Endodermal cell (in vitro differentiated cells): ENCODE measurements at places on chromosomes 5 and 9. TPM values are rescaled to one million over a fixed set of nuclear protein-coding genes. Genes with fewer than 3 reads are reported as not detected.

DNA sequence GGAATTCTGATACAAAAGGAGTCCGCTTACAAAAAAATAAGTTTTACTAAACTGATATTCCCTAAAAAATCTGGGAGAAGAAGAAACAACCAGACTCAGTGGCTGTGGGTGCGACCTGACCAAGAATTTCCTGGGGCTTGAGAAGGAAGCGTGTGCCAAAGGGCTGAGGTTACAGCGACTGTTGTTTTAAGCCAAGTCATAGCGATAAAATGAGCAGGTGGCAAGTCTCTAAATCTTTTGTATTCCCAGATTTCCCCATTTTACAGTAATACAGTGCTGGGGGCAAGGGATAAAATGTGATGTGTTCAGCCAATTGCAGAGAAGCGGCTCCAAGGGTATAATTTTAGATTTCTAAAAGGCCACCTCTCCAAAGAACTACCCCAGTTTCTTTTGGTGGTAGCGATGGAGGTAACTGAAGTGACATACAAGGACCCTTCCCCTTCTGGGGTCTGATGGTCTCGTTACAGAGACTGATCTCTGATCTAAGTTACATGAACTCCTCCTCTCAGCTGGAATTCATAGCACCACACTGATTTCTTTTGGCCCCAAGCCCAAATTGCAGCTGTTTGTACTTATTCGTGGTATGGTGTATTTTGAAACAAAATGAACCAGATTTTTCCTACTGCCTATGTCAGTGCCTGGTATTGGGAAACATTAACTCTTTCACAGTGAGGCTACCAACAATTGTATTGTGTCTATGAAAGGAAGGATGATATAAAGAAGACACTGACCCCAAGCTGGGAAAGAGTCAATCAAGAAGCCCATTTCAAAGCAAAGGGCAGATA is 41.6 kb downstream of the LPAR1 start:
- no peak for DNase-seq

- DNase-seq = no peak
Observed at GRCh38 chr5:15388866-15389265, 111.1 kb upstream of the FBXL7 start.

DNA sequence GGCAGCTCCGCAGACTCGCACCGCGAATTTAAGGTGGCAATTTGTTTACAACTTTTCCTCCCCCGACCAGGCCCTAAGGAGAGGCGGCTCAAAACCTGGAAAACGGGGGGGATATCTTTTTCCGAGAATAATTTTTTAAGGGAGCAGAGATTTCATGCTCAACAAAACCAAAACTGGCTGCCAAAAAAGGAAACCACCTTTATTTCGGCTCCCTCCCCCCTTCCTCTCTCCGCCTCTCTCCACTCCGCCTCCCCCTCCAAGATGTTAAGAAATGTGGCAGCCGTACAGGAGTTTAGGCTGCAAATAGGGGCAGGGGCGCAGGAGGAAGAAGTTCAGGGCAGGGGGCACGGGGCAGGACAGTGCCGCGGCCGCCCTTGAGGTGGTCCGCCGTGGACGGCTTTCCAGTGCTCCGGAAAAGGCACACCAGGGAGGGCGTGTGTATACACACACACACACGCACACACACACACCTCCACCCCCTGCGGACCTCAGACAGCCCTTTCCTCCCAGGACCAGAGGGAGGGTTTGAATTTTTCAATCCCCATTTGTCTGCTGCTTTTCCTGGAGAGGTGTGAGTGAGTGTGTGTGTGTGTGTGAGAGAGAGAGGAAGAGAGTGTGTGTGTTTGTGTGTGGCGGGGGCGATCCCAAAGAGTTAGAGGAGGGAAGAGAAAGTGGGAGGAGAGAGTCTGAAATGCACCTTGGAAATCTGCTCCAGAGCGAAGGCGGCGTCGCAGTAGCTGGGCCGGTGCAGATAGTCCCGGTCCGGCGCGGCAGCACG is 9.1 kb downstream of the PTCH1 start:
- DNase-seq = peak; percentile 83

DNA sequence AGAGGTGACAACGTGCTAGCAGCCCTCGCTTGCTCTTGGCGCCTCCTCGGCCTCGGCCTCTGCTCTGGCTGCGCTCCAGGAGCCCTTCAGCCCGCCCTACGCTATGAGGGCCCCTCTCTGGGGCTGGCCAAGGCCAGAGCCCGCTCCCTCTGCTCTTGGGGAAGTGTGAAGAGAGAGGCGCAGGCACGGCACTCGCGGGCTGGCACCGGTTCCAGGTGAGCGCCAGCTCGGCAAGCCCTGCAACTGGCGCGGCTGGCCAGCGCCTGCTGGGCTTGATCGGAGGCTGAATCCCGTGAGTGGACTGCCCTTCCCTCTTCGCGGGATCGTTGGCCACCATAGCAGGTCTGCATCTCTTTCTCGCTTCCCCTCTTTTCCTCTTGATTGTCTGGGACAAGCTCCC is 298.0 kb upstream of the PTPRD start:
- no peak for DNase-seq

DNA sequence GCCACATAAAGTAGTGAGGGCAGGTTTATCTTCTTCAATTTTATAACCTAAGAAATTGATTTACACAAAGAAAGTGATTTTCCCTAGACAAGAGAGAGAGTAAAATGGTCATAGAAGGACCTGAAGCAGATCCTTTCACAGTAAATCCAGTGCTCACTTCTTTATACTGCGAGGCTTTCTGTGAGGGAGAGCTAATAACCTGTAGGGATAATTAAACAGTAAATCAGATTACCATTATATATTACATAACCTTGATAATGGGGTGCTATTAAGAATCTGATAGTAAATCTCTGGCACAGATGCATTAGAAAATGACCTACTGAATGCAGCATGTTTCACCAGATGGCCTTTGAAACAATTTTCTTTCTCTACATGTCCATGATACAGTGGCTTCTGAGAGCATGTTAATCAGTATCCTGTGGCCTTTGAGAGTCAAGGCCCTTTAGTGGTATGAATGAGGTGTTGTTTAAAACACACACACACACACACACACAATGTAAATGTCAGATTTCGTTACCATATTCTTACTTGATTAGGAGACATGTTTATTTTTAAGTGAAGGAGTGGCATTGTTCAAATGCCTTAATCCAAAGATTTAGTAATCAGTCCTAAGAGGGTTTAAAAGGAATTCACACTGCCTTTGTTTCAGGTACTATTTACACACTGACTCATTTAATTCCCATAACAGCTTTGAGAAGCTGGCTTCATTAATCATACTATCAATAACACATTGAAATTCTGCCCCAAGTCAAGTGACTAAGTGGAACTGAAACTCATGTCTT is 124.7 kb downstream of the ALDH1A1 start:
- no peak for DNase-seq

DNA sequence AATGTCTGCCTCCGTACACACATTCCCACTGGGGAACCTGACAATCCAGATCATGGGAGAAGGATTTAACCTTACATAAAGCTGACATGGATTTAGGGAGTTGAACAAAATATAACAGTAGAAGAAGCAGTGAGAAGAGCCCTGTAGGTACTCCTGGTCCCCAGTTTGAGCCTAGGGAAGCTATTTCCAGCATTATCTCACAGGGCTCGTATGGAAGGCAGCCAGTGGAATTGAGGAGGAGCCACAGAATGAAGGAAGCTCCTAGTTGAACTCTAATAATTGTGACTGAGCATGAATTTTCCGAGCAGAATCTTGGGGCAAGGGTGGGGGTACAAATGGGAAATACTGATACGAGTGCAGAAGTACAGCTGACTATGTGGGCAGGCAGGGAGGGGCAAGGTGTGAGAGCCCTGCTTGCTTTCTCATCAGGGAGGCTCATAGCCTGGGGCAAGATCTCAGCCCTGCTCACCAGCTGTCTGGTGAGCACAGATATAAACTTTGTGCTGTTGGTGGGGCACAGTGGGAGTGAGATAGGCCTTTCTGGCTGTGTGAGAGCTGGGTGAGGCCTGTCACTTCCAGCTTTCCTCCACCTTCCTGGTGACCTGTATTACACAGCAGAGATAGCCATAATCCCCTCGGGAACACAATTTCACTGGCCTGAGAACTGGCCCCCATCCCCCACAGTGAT is 290.7 kb upstream of the IL12B start:
- DNase-seq = peak; percentile 76

DNA sequence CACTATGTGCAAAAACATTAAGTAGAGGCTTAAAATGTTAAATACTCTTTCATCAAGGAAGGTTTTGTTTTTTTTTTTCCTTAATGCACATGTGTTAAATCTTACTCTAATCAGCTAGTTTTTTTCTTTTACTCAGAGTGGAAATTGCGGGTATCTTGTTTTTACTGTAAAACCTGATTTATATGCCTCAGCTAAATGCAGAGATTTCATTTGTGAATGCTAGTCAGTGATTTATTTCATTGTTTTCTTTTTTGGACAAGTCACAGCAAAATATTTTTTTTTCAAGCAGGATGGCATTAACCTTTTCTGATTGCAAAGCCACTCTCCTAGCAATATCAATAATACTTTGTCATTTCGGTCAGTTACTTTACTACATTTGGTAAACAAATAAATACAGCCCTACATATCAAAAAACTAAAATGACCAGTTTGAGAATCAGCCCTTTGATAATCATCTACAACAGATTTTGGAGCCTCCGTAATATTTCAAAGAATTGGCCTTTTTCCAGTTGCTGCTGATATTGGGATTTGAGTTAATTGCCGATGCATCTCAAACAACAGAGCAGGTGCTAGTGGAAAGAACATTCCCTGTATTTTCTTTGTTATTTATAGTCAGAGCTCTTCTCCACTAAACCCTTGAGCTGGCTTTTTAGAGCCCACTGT is 579.2 kb upstream of the ZNF608 start:
- DNase-seq = no peak

DNA sequence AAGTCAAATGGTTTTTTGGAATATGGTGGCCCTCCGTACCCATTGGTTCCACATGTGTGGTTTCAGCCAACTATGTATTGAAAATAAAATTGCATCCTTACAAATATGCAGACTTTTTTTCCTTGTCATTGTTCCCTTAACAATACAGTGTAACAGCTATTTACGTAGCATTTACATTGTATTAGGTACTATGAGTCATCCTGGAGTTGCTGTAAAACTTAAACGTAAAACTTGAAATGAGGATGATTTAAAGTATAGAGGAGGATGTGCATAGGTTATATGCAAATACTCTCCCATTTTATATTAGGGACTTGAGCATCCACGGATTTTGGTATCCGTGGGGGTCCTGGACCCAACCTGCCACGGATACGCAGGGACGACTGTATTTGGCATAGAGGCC is 16.3 kb downstream of the SDHA start:
- DNase-seq = no peak

DNA sequence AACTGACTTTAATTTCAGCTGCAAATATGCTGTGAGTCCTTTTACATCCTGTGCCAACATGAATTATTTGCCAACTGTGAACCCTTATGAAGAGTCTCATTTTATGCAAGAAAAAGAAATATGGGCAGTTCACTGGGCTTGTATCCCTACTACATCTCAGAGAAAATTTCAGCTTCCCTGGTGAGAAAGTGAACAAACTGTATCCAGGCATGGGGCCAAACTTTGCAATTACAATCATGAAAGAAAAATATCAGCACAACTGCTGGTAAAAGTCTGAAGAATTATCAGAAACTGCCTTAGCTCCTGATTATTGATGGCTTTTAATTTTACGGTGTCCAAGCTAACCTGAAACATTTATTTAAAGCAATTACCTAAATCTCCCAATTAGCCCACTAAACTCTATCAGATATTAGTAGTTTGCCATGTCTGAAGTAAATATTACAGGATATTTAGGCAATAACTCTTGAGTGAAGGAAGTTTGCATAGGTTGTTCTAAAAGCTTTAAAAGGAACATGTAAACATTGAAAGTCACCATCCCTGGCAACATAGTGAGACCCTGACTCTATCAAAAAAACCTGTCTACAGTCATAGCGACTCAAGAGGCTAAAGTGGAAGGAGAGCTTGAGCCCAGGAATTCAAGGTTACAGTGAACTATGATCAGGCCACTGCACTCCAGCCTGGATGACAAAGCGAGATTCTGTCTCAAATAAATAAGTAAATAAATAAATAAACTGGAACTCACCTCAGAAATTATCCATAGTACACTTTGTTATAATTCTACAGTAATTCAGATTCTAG is 83.9 kb upstream of the HCN1 start:
- DNase-seq = no peak

The TMEM215 gene
- total RNA-seq = 0.09 TPM in 1 of 3 replicates, not detected in the others

The GPR150 gene
- 0.22 to 0.45 TPM (median 0.29 TPM) in 3 replicates for total RNA-seq
